ENCODE measurements at places on chromosomes 12 and 14.
A peak's percentile ranks its signal among the peaks of the same experiment; 100 is the strongest.

DNA sequence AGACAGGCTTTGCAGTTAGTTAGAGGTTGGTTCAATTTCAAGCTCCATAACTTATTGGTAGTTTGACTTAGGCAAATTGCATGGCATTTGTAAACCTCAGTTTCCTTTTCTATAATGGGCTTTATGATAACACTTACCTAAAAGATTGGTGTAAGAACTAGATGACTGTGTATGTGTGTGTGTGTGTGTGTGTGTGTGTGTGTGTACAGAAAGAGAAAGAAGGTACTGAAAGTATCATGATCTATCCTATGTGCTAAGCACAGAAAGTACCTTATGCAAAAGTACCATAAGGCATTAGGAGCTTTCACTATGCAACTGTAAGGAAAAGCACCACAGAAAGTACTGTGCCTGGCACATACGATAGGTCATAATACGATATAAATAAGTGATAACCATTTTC lies 304.3 kb upstream of the KITLG start:
- DNase-seq, result no peak

- DNase-seq, result no peak
Measured at GRCh38 chr12:82242729-82243128, 115.5 kb downstream of the CCDC59 start.

- DNase-seq, result no peak
Measured at GRCh38 chr14:102192840-102193502, 53.3 kb downstream of the WDR20 start.

GRCh38 chr12:130870442-130871285 lies 1.2 kb upstream of the RAN start:
- DNase-seq, result peak; percentile 70

DNA sequence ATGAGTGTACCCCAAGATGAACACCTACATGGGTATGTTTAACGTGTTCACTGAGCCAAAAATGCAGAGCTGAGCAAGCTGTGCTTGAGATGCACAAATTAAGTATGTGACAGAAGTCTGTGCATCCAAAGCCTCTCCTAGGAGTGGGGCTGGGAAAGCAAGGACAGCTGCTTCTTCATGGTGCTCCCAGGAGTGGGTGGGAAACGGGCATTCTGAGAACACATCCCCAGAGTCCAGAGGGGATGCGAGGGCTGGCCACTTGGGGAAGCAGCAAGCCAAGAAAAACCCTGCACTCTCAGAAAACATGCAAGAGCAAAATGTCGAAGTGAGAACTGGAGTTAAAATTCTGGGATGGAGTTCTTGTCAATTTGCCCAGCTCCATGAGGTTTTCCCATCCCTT lies 414.3 kb downstream of the BCAT1 start:
- DNase-seq, result no peak

- DNase-seq, result no peak
Measured at GRCh38 chr12:44357494-44357893, 518.6 kb downstream of the NELL2 start.
